NCI-H2029 (cell line): ENCODE measurements at places on chromosomes 7 and 10.

GRCh38 chr10:65275296-65275695 lies 1650.5 kb upstream of the LRRTM3 start:
- DNase-seq: no peak

GRCh38 chr10:69957886-69958555 lies 94.6 kb upstream of the MACROH2A2 start:
- peak; percentile 5 for DNase-seq

GRCh38 chr10:24723386-24723787 lies 300 bp downstream of the ARHGAP21 start:
- no peak for DNase-seq

DNA sequence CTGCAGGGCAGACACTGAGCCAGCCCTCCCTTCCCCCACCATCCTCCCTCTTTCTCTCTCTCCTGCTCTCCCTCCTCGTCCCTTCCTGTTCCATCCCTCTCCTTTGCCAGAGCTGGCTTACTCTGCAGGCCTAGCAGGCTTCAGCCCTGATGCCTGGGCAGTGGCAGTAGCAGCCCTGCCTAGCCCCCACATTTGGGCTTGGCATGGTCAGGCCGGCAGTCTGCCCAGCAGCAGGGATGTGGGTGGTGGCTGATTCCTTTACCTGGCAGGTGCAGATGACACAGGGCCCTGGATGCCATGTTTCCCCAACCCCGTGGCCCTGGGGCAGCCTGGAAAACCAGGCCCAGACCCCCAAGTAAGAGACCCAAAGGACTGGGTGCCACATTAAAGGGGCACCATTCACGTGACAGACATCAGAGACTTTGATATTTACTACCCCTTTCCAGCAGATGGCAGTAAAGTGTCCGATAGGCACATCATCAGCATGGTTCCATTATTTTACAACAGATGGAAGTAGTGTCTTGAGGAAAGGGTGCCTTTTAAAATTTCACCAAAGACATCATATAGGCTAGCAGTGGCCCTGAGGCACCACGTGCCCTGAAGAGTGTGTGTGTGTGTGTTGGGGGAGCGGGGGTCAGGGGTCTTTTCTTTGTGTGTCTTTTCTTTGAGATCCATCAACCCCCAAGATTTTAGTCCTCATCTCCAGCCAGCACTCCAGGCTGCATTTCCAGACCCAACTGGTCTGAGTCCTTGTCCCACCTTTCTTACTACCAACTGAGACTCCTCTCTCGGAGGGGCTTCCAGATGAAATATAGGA lies 5.9 kb downstream of the KCP start:
- DNase-seq: peak; percentile 38

DNA sequence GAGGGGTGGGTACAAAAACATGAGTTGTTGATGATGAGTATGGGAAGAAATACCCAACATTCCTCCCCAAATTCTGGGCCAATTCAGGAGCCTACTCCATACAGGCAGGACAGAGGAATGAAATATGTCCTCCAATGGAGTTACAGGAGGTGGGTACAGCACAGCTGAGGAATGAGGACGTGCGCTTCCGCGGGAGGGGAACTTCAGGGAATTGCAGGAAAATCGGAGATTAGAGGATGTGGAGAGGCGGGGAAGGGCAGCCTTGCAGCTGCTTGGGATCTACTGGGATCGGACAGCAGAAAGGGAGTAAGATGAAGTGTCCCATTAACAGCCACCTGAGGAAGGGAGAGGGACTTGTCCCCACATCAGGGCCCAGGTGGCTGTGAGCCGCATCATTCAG lies 50.2 kb downstream of the PDIA4 start:
- no peak for DNase-seq

GRCh38 chr10:31618541-31619291 lies 299.7 kb downstream of the ZEB1 start:
- DNase-seq: no peak

DNA sequence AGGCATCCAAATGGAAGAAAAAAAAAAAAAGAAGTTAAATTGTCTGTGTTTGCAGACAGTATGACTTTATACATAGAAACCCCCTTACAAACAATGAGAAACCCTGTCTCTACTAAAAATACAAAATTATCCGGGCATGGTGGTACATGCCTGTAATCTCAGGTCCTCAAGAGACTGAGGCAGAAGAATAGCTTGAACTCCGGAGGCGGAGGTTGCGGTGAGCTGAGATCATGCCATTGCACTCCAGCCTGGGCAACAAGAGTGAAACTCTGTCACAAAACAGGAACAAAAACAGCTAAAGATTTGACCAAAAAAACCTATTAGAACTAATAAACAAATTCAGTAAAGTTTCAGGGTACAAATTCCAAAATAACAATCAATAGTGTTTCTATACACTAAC lies 385.8 kb upstream of the GRM3 start:
- DNase-seq: no peak

GRCh38 chr10:3936422-3937040 lies 151.5 kb upstream of the KLF6 start:
- no peak for DNase-seq

DNA sequence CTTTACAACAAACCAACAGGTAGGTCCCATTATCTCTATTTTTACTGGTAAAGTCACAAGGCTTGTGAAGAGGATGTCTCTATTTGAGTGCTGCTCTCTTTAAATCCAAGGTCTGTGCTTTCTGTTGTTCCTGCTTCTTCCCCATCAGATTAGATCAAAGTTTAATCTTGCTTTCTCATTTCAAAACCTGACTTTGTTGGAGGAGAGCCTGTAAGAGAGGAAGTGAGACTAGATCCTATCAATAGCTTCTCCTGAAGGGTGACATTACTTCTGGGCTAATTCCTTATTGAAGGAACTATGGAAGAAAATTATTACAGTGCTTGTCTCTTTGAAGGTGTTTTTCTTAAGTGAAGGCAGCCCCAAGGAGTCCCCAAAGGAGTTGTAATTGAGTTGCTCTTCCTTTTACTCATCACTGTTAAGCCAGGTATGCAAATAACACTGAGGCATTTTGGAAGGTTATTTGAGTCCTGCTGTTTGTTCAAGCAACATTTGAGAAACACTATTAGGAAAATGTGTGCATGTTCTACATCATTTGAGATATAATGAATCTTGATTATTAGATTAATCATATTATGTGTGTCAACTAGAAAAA lies 146.2 kb upstream of the MBL2 start:
- no peak for DNase-seq

GRCh38 chr7:139915268-139915863 lies 86.3 kb downstream of the TBXAS1 start:
- no peak for DNase-seq

GRCh38 chr10:126776168-126776567 lies 105.7 kb upstream of the C10orf90 start:
- no peak for DNase-seq

- peak; percentile 41 for DNase-seq
Measured at GRCh38 chr7:77537778-77538280, 734 bp downstream of the PTPN12 start.

DNA sequence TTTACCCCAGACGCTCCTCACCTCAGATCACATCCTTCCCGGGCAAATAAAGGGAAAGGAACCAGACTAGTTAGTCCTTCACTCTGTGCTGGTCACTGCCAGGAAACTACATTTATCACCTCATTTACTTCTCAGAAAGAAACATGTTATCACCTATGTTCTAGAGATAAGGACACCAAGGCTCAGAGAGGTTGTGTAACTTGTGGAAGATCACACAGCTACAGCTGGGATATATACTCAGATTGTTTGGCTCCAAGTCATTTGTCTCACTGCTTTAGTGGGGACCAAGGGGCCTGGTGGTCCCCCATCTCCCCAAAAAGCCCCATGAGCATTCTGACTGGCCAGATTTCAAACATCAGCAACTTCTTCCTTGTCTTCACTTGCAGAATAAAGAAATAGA lies 17.5 kb upstream of the BTBD16 start:
- DNase-seq: no peak

DNA sequence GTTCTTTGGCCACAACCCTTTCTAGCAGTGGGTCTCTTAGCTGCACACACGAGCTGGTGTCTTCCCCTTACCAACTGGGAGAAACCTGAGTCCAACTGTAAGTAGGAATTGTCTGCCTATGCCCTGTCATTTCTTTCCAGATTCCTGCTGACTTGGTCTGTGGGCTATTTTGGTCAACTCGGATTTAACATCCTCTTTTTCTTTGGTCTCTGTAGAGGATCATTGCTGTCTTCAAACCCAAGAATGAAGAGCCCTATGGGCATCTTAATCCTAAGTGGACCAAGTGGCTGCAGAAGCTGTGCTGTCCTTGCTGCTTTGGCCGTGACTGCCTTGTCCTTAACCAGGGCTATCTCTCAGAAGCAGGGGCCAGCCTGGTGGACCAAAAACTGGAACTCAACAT lies 10.3 kb downstream of the PI4K2A start:
- DNase-seq: no peak

DNA sequence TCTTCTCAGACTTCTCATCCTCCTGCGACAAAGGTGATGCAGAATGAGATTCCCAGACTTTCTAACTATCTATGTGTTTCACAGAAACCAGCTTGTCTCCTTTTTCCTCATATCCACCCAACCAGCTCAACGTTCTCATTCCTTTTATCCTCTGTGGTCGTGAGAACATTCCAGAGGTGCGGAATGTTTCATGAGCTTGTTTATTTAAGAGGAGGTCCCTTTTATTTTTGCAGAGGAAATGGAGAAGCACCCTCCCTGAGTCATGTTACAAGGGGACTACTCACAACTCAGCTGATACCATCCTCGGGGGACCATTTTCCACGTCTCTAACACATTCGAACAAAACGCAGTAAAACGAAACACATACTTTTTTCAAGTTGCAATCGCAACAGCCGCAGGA lies 93.2 kb downstream of the ZRANB1 start:
- DNase-seq: no peak

DNA sequence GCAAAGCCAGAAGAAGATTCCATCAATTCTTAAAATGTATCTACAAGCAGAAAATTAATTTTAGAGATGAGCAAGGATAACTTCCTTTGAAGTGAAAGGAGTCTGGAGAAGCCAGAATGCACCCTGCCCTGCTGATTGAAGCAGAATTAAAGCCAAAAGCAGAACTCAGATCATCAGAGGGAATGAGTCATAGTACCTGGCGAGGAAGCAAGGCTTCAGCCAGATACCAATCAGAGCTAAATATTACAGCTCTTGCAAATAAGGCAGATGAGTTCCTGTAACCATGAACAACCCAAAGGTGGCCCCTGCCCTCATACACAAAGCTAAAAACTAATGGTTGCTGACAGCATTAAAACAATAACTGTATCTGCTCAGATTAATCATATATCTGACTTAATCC lies 10.4 kb downstream of the HTR7 start:
- no peak for DNase-seq

- no peak for DNase-seq
Measured at GRCh38 chr7:77967429-77967828, 168.9 kb downstream of the PHTF2 start.

GRCh38 chr10:104659809-104660208 lies 18.7 kb downstream of the SORCS3 start:
- no peak for DNase-seq

DNA sequence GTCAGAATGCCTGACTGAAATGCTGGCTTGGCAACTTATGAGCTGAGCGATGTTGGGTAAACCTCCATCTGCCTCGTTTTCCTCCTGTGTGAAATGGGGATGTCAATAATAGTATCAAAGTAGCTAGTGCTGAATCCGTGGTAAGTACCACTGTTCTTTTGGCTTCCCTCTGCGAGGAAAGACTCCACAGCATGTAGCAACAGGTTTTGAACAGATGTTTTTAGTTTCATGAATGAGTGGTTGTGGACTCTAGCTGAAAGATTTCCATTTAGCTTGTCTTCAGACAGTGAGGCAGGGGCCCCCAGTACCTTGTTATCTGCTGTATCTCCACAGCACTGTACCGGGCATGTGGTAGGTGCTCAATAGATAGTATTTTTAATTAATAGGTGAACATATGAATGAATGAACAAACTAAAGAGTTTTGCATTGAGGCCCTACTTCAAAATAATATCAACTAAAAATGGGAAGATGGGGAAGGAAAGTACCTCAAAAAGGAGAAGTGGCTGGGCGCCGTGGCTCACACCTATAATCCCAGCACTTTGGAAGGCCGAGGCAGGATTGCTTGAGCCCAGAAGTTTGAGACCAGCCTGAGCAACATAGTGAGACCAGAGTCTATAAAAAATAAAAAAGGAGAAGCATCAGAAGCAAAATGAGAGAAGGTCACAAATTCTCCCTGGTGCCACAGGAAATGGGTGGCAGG lies 5.6 kb upstream of the DLG5 start:
- DNase-seq: no peak

DNA sequence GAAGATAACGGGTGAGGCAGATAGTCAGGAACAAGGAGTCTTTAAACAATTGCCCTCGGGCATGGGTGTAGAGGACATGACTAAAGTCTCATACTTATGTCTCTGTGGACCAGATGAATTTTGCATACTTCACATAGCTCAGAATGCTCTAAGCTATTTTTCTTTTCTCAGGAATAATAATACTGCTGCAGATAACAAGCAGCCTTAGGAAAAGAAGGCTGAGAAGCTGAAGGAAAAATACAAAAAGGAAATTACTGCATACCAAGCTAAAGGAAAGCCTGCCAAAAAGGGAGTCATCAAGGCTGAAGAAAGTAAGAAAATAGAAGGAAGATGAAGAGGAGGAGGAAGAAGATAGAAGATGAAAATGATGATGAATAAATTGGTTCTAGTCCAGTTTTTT lies 13.4 kb upstream of the ERCC6 start:
- DNase-seq: no peak

- no peak for DNase-seq
Measured at GRCh38 chr7:102205915-102206314, 80.8 kb upstream of the SH2B2 start.

DNA sequence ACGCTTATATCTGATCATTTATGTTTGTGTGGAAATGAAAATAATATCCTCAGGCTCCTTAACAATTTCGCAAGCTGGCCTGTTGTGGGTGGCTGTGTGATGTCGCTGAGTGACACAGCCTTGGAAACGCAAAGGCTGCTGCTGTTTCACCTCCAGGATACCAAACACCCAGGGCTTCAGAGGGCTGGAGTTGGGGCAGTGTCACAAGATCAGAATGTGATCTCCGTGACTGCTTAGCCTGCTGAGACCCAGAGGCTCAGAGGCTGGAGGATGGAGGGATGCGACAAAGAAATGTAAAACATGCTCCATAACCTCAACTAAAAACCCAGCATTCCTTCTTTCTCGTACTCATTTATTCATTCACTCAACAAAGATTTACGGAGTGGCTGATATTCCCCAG lies 37.2 kb upstream of the BMPER start:
- no peak for DNase-seq

- DNase-seq: no peak
Measured at GRCh38 chr7:33909318-33909717, 4.0 kb downstream of the BMPER start.

DNA sequence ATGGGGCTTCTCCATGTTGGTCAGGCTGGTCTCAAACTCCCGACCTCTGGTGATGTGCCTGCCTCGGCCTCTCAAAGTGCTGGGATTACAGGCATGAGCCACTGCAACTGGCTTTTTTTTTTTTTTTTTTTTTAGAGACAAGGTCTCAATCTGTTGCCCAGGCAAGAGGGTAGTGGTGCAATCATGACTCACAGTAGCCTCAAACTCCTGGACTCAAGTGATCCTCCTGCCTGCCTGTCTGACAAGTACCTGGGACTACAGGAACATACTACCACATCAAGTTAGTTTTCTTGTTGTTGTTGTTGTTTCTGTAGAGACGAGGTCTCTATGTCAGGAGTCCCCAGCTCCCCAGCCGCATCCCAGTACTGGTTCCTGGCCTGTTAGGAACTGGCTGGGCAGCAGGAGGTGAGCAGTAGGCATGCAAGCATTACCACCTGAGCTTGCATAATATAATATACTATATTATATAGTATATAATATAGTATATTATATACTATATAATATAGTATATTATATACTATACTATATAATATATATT lies 55.7 kb downstream of the TPK1 start:
- DNase-seq: no peak

GRCh38 chr10:119703903-119704508 lies 21.8 kb upstream of the INPP5F start:
- no peak for DNase-seq

GRCh38 chr10:91887272-91888076 lies 21.8 kb downstream of the FGFBP3 start:
- no peak for DNase-seq
